NCI-H510A treated with DMSO at 0.1 percent for 48 hours (cell line): ENCODE measurements at places on chromosomes 1 and 21.

DNA sequence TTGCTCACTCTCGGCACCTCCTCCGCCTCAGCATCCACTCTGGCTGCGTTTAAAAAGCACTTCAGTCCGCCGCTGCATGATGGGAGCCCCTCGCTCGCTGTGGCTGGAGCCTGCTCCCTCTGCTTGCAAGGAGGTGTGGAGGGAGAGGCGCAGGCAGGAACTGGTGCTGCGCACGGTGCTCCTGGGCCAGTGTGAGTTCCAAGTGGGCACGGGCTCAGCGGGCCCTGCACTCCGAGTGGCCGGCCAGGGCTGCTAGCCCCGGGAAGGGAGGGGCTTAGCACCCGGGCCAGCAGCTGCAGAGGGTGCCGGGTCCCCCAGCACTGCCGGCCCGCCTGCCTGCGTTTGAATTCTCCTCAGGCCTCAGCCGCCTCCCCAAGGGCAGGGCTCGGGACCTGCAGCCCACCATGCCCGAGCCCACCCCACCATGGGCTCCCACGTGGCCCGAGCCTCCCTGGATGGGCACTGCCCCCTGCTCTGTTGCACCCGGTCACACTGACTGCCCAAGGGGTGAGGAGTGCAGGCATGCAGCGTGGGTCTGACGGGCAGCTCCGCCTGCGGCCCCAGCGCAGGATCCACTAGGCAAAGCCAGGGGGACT lies 1599.5 kb downstream of the NCAM2 start:
- DNase-seq: no peak

DNA sequence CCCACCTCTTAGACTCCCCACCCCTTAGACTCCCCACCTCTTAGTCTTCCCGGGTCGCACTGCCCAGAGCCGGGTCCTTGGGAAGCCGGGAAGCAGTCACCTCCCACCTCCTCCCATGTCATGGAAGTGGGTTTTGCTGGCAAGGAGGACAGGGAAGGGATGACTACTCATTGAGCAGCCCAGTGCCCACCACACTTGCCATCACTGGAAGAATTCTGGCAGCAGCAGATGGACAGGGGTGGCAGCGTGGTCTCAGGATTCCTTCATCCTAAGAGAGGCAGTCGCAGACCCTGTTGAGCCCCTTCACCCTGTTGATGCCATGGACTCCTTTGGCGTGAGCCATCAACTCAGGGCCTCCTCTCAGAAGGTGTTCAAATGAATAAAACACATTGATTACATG lies 140.8 kb downstream of the PGBD5 start:
- DNase-seq: no peak

GRCh38 chr1:148293651-148294050 lies 141.6 kb upstream of the NBPF11 start:
- no peak for DNase-seq

- no peak for DNase-seq
Observed at GRCh38 chr1:168719306-168720111, 9.5 kb downstream of the DPT start.

GRCh38 chr1:229613938-229614337 lies 12.0 kb downstream of the TAF5L start:
- no peak for DNase-seq

DNA sequence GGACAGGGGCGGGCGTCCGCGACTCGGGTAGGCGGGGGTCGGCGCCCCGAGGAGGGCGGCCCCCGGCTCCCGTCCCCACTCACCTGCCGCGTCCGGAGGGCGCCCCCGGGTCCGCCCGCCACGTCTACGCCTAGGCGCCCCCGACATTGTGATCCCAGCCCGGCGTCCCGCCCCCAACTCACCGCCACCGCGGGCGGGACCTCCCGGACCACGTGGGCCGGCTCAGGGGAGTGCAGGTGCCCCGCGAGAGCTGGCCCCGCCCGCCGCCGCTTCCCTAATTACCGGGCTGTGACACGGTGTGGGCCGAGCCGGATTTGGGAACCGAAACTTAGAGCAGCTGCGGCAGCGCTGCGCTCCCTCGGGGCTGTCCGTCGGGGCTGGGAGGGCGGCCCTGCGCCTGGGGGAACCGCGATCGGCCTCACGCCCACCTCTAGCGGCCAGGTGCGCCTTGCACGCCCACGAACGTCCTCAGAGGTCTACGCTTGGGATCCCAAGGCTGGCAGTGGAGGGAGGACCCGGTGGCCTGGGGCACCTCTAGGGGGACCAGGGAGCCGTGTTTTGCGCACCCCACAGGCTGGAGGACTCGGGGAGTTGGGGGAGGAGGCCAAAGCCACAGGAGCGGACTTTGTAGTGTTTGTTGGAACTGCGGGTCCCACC lies 521 bp upstream of the NADK start:
- DNase-seq: peak; percentile 96

DNA sequence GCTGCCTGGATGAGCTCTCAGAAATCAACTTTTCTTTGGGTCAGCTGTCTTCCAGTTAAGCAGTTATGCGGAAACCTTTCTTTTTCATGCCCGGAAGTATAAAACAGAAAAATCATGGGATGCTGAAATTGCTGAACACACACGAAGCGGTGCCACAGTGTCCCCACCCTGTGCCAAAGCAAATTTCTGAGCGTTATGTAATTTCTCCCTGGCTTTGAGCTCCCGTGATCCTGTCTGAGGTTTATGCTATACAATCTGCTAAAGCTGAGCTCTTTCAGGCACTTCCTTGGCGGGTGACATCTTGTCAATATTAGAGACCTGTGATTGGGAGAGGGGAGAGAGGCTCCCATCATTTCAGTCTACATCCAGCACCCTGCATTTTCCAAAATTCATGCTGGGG lies 201.7 kb downstream of the ROR1 start:
- no peak for DNase-seq

DNA sequence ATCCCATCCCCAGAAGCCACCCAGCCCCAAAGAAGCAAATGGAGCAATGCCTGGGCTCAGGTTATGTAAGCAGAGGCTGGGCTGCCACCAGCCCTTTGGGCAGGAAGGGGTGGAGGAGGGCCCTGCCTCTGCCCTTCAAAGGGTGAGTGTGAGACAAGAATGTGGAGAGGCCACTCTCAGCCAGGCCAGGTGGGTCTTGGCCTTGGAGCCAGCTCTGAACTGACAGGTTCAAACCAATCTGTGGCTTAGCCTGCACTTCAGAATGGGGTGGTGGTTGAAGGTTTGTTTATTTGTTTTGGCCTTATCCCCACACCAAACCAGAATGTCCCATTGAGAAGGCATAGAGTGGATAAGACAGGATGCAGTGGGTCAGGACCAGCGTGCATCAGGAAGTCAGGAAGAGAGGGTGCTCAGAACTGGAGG lies 29.8 kb downstream of the C1orf116 start:
- DNase-seq: peak; percentile 67

DNA sequence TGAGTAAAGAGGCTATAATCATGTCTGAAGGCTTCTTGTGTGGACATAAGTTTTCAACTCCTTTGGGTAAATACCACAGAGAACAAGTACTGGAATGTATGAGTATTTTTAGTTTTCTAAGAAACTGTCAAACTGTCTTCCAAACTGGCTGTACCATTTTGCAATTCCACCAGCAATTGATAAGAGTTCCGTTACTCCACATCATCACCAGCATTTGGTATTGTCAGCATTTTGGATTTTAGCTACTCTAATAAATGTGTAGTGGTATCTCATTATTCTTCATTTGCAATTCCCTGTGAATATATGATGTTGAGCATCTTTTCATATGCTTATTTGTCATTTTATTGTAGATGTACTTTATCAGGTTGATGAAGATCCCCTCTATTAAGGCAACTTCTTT lies 9.4 kb upstream of the MNDA start:
- no peak for DNase-seq

DNA sequence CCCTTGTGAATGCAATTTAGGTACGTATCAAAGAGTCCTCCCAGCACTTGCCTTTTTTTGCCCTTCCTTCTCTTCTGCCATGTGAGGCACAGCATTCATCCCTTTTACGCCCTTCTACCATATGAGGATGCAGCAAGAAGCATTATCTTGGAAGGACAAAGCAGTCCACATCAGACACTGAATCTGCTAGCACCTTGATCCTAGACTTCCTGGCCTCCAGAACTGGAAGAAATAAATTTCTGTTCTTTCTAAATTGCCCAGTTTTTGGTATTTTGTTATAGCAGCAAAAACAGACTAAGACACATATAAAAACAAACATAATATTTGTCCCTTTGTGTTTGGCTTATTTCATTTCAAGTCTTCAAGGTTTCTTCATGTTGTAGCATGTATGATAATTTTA lies 20.1 kb downstream of the EPS15 start:
- DNase-seq: no peak

- peak; percentile 66 for DNase-seq
Observed at GRCh38 chr1:181057079-181057478, 23.3 kb downstream of the MR1 start.

GRCh38 chr1:30754684-30755171 lies 2.8 kb downstream of the LAPTM5 start:
- no peak for DNase-seq

- DNase-seq: no peak
Observed at GRCh38 chr1:232271991-232272589, 357.8 kb downstream of the SIPA1L2 start.

GRCh38 chr21:36565540-36565939 lies 85.6 kb upstream of the CLDN14 start:
- no peak for DNase-seq

DNA sequence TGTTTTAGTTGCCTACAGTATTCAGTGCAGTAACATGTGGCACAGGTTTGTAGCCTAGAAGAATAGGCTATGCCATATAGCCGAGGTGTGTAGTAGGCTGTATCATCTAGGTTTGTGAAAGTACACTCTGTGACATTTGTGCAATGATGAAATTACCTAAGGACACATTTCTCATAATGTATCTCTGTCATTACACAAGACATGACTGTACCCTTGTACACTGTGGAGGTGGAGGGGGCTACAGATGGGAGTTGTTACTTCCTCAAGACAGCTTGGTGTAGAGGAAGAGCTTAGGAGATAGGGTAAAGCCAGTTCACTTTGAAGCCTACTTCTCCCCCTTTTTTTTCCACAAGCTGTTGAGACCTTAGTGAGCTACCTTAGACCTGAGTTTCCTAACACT lies 59.7 kb upstream of the RAVER2 start:
- no peak for DNase-seq

DNA sequence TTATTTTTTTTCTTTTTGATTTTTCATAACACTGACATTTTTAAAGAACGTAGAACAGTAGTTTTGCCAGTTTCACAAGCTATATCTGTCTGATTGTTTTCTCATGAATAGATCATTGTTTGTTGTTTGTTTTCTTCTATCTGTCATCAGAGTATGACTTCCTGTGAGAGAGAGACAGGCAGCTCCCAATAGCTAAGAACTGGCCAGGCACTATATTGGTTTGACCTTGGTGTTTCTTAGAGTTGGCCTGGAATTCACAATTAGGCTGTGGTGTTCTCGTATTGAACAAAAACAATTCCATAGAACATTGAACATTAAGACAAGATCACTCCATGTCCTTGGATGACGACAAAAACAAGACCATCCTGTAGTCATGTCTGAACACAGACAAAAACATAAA lies 43.4 kb downstream of the RPS6KC1 start:
- no peak for DNase-seq

DNA sequence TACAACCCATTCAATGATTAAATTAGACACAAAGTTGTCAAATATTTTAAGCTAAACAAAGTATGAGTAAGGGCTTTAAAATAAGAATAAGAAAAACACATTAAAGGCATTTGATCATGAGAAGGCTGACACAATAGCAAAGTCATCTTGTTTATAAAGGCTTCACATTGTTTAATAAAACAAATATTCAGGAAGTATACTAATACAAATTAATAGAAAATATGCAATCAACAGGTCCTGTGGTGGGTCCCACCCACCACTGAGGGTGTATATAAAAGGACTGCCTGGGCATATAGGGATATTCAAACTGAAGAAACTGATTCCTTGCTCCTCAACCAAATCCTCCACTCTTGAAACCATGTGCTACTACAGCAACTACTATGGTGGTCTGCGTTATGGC lies at the start of gene KRTAP20-2:
Gene KRTAP20-2 (plus strand): TSS at position 301 of the 400 bp plus-strand sequence. CDS start 58 bp downstream, at position 359.
- no peak for DNase-seq

GRCh38 chr1:84143796-84144565 lies at the start of gene PRKACB:
Gene PRKACB, plus strand, starts transcription at chr1:84144271. Its CDS starts 91 bp downstream, at chr1:84144362.
- no peak for DNase-seq

GRCh38 chr1:238319957-238320356 lies 429.2 kb upstream of the ZP4 start:
- DNase-seq: no peak

- no peak for DNase-seq
Observed at GRCh38 chr1:31346785-31347184, 26.1 kb downstream of the FABP3 start.

- DNase-seq: no peak
Observed at GRCh38 chr1:34296059-34296458, 119.4 kb downstream of the C1orf94 start.

DNA sequence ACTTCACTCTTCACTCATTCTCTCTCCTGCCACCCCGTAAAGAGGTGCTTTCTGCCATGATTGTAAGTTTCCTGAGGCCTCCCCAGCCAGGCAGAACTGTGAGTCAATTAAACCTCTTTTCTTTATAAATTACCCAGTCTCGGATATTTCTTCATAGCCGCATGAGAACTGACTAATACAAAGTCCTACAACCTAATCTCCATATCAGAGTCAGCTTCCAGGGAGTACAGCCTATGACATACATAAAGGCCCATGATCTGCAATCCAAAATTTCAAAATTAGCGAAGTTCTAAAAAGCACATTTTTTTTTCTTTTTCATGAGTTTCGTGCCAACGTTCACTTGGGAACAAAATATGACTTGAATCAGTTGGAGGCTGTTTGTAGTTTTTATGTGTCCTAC lies 256.9 kb upstream of the DUSP10 start:
- no peak for DNase-seq

DNA sequence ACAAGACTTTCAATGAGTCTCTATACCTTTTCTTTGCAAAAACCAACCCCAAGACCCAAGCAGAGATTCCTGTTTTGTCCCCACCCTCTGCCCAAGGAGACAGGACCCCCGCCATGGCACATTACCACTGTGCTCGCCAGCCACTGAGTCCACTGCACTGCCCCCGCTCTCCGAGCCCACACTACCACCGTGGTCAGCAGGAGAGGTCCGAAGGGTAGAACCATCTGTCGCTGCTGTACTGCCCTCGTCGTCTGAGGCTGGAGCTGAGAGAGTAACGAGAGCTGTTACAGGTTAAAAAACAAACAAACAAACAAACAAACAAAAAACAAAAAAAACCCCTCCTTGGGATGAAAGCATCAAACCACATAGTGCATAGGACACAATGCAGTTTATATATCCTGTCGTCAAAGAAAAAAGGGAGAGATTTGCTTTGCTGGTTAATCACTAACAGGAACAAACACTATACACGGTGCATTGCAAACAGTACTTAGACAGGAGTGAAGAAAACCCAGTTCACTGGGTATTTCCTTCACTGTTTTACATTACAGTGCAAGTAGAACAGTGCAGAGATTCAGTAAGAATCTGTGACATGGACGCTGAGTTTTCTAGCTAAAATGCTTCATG lies 71.0 kb downstream of the UBR4 start:
- no peak for DNase-seq

DNA sequence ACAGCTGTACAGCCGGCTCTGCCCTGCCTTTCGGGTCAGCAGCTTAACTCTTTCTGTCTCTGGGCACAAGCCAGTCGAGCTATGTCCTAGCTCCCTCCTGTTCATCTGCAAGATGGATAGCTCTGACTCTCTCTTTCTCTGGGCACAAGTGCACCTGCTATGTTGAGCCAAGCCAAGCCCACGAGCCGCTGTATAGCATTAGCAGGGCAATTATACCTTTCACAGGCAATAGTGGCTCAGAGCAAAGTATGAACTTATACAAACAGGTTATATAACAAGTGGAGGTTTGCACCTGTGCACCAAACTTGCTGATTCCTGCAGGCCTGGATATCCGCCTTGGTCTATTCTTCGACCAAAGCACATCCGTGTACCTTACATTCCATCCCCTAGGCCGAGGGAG lies 33.0 kb upstream of the CR2 start:
- DNase-seq: no peak

- no peak for DNase-seq
Observed at GRCh38 chr1:168742386-168742785, 13.4 kb upstream of the DPT start.
